Dermis blood vessel endothelial cell (primary cell): ENCODE measurements at places on chromosomes 7 and 10. TPM values are rescaled to one million over a fixed set of nuclear protein-coding genes. Genes with fewer than 3 reads are reported as not detected.

Gene TFPI2
- 112 and 152 TPM in 2 replicates for total RNA-seq

- no peak for DNase-seq
These were observed 74.3 kb downstream of the AVL9 start for GRCh38 chr7:32569388-32570289.

- DNase-seq, result peak; percentile 85
These were observed 42.8 kb upstream of the GNA12 start for GRCh38 chr7:2886900-2887299.

GRCh38 chr10:102721954-102722353, 7.5 kb downstream of the SFXN2 start:
- DNase-seq, result no peak

Gene SFR1
- total RNA-seq, result 7.0 and 10.0 TPM in 2 replicates

Gene RTKN2
- total RNA-seq, result 0.17 and 0.33 TPM in 2 replicates

- no peak for DNase-seq
These were observed 318.1 kb upstream of the MYO3A start for GRCh38 chr10:25615926-25616325.

GRCh38 chr10:86360657-86361056, 5.9 kb downstream of the GRID1 start:
- DNase-seq, result no peak

GRCh38 chr10:3935933-3936359, 150.9 kb upstream of the KLF6 start:
- peak; percentile 93 for DNase-seq

Gene CYP3A7
- not detected in 2 replicates for total RNA-seq

DNA sequence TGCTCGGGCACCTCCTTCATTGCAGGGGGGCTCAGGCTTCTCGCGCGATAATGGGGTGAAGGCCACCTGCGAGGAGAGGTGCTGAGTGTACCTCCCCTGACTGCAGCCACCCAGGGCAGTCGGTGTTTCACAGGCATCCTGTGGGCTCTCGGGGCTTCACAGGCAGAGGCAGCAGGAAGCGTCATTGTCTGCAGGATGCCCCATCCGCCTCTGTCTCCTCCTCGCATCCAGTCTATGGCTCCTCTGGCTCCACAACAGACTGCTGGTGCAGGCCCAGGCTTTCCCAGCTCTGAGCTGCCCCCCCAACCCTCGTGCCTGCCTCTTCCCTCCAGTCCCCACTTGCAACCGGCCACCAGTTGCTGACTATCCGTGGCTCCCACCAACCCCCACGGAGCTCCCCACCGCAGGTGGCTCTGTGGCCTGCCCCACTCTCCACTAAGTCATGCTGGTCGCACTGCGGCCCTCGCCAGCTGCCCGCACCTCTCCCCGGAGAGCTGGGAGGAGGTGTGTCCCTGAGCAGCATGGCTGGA, 36.5 kb downstream of the CAMK2B start:
- no peak for DNase-seq

Gene CALY
- total RNA-seq, result not detected in 2 replicates

DNA sequence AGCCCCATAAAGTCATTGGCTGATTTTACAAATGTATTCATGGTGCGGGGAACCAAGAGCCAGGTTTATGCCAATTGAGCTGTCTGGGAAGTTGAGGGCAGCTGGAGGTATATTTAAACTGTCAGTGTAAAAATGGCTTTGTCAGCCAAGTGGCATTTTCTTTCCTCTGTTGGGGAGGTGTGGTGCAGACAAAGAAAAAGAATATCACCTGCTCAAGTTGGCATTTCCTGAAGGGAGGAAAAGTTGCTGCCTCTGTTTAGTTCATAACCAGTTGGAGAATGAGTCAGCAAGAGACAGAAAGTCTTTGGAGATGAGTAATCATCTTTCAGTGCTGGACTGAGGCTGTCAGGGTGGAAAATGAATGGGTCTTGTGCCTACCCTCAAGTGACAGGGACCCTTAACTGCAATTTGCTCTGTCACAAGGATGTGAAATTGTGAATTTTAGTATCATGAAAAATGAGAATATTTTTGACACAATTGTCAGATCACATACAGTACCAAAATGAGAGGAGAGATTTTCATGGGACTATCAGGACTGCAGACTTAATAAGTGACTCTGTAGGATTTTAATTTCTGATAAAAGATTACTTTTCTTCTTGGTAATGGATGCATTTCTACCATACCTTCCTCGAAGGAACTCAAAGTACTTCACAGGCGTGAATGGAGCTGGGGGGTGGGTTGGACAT, 137.3 kb downstream of the ANLN start:
- DNase-seq, result peak; percentile 48

DNA sequence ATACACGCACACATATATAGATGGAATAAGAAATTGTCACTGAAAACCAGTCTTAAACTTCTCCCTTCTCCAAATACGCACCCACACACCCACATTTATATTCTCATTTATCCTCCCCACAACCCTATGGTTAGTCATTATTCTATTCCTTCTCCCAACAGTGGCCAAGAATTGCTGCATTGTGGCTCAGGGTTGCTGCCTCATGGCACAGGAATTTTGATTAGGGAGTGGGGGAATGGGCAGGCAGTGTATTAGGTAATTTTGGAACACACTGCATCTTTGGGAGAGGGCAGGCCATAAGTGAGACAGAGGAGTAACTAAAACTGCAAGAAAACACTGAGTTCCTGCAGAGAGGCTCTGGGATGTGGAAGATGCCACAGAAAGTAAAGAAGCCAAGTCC, 35.7 kb downstream of the NAPEPLD start:
- peak; percentile 20 for DNase-seq

- no peak for DNase-seq
These were observed 26.2 kb downstream of the PALD1 start for GRCh38 chr10:70504521-70505358.

DNA sequence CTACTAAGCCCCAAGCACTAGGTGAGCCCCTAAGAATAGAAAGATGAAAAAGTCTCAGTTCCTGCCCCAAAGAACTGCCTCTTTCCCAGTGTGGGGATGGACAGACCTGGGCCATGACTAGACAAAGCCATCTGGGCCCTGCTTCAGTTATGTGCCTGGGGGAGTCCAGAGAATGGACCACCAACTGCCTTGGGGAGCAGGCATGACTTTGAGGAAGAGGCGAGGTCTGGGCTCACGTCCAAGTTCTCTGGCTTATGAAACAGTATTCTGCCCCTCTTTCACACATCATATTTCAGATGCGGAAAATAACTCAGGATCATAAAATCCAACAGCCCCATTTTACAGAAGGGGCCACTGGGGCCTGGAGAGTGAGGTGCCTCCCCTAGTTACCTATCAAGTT, 80.3 kb downstream of the PLXNA4 start:
- no peak for DNase-seq

Gene INMT
- 0.05 TPM in 1 of 2 replicates, not detected in the other for total RNA-seq

Gene ARHGEF35
- total RNA-seq, result under 0.01 and 0.23 TPM in 2 replicates

Gene ST8SIA6
- 0.34 and 2.3 TPM in 2 replicates for total RNA-seq

- DNase-seq, result peak; percentile 53
These were observed 21.8 kb downstream of the AKR1E2 start for GRCh38 chr10:4847561-4848355.

DNA sequence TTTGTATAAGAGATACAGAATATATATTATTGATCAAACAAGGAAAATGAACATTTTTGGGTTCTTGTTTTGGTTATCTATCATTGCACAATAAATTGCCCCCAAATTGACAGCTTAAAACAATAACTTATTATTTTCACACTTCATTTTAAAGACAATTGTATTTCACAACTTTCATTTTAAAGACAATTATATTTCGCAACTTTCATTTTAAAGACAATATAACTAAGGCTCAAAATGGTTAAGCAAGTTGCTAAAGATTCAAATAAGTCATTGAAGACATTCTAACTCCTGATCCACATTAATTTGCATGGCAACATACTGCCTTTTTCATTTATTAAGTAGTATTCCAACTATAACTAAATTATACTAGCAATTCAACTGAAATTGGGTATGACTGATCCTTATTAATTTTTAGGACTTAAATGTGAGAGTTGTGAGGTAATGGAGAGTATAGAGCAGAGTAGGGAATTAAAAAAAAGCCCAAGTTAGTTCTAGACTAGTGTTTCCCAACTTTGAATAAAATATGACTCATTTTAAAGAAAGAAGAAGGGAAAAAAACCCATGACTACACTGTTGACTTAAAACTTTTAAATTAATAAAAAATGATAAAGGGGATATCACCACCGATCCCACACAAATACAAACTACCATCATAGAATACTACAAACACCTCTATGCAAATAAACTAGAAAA, 9.9 kb upstream of the STEAP2 start:
- DNase-seq, result no peak

DNA sequence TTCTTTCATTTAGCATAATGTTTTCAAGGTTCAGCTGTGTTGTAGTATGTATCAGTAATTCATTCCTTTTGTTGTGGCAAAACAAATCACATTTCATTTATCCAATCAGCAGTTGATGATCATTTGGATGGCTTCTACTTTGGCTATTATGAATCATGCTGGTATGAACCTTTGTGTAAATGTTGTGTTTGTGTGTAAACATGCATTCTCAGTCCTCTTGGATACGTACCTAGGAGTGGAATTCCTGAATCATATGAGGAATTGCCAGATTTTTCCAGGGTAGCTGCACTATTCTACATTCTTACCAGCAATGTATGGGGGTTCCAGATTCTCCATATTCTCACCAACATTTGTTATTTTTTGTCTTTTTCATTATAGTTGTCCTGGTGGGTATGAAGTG, 578.5 kb upstream of the MKI67 start:
- no peak for DNase-seq

DNA sequence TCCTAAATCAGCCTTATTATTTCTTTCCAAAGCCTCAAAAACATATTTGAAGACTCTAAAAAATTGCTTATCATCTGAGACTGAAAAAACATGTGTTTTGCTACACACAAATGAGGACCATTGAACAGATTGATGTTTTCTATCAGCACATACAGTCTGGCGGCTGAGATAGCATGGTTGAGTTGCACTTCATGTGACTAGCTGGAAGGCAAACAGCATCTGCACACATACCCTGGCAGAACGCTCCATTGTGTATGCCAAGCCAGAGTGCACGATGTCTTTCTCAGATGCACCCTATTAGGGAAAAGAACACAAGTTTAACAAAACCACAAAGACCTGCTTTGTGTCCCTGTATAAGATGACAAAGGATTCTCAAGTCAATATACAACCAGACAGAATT, 33.0 kb downstream of the FAM25A start:
- DNase-seq, result no peak
